Renal cortical epithelial cell (primary cell): ENCODE measurements at places on chromosomes 6 and 20. TPM values are rescaled to one million over a fixed set of nuclear protein-coding genes. Genes with fewer than 3 reads are reported as not detected.

RFX6 gene
- total RNA-seq = not detected in 2 replicates

CPXM1 gene
- total RNA-seq = 0.17 and 0.20 TPM in 2 replicates

ATP9A gene
- total RNA-seq = 33.0 and 60.6 TPM in 2 replicates

SLC26A8 gene
- total RNA-seq = 0.05 TPM in 1 of 2 replicates, not detected in the other

CD109 gene
- total RNA-seq = 25.2 and 29.8 TPM in 2 replicates

C2 gene
- 1.7 TPM in 1 of 2 replicates, not detected in the other for total RNA-seq

SLC4A11 gene
- 3.1 and 3.8 TPM in 2 replicates for total RNA-seq

STXBP5 gene
- 23.3 and 28.1 TPM in 2 replicates for total RNA-seq

REPS1 gene
- 21.0 and 29.3 TPM in 2 replicates for total RNA-seq

DNAAF9 gene
- 6.8 and 22.0 TPM in 2 replicates for total RNA-seq

MDFI gene
- 3.4 and 20.0 TPM in 2 replicates for total RNA-seq

SNAI1 gene
- 0.52 and 2.7 TPM in 2 replicates for total RNA-seq

CYP24A1 gene
- total RNA-seq = 6.6 and 15.5 TPM in 2 replicates

SPDEF gene
- not detected in 2 replicates for total RNA-seq

FAM83C gene
- total RNA-seq = not detected in 2 replicates

PRL gene
- not detected in 2 replicates for total RNA-seq

KCNK17 gene
- total RNA-seq = not detected in 2 replicates

INSM1 gene
- not detected in 2 replicates for total RNA-seq

FOXQ1 gene
- total RNA-seq = 0.52 and 0.65 TPM in 2 replicates

BEND6 gene
- 2.1 and 7.4 TPM in 2 replicates for total RNA-seq

ERMARD gene
- 16.7 and 20.1 TPM in 2 replicates for total RNA-seq

MYT1 gene
- total RNA-seq = under 0.01 and 0.17 TPM in 2 replicates

ETV7 gene
- total RNA-seq = 0.40 and 0.87 TPM in 2 replicates

TMEM170B gene
- 1.1 and 1.6 TPM in 2 replicates for total RNA-seq

SCRT2 gene
- total RNA-seq = not detected in 2 replicates

ELOVL4 gene
- total RNA-seq = 1.4 TPM in 2 replicates

SOX4 gene
- 103 and 113 TPM in 2 replicates for total RNA-seq

TCP11 gene
- 0.60 and 0.87 TPM in 2 replicates for total RNA-seq

SEL1L2 gene
- total RNA-seq = not detected in 2 replicates

ZNF335 gene
- total RNA-seq = 11.1 and 16.1 TPM in 2 replicates

EEF1A2 gene
- total RNA-seq = 4.5 and 29.3 TPM in 2 replicates

CRIP3 gene
- 0.25 TPM in 1 of 2 replicates, not detected in the other for total RNA-seq
